Stimulated activated CD8-positive, alpha-beta memory T cell treated with anti-CD3 and anti-CD28 coated beads, Interleukin-4, amount 100 ng/mL, for 4 hours (primary cell): ENCODE measurements at places on chromosomes 2 and 18.

DNA sequence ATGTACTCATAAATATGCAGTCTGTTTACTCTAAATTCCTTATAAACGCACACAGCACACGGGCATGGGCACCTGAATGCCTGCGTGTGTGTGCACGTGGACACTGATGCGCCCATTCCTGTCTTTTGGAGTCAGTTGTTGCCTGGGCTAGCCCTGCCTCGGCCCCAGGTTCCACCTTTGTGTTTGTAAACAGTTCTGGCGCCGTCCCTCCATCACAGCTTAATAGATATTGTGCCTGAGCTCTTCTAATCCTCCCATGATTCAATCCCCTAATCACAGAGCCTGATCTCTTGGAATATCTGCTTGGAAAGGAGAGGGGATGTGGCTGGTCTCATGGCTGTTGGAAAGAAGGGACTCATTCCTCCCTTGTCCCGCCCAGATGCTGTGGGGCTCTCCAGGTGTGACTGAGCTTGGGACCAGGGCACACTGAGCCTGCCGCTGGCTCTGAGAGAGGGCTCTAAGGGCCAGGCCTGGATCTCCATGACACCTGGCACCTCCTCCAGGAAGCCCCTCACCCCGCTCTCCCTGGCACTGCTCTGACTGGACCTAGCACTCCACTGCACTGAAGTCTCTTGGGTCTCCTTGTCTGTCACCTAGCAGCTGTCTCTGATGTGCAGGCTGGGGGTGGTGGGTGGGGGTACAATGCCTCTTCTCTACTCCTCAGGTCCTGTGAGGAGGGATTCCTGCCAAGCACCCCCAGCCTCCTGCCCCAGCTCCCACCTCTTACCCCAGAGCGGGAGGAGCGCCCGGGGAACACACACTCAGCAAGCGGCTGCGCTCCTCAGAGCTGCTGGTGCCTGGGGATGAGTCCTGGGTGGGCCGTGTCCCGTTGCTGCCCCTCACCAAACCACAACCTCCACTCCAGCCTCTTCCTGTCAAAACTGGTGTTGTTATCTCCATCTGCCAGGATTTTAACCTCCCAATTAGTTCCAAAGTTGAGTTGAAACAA lies 181.3 kb downstream of the INHBB start:
- DNase-seq, result no peak

- no peak for DNase-seq
These were observed 867 bp downstream of the RBBP8 start for GRCh38 chr18:22933966-22934423.

DNA sequence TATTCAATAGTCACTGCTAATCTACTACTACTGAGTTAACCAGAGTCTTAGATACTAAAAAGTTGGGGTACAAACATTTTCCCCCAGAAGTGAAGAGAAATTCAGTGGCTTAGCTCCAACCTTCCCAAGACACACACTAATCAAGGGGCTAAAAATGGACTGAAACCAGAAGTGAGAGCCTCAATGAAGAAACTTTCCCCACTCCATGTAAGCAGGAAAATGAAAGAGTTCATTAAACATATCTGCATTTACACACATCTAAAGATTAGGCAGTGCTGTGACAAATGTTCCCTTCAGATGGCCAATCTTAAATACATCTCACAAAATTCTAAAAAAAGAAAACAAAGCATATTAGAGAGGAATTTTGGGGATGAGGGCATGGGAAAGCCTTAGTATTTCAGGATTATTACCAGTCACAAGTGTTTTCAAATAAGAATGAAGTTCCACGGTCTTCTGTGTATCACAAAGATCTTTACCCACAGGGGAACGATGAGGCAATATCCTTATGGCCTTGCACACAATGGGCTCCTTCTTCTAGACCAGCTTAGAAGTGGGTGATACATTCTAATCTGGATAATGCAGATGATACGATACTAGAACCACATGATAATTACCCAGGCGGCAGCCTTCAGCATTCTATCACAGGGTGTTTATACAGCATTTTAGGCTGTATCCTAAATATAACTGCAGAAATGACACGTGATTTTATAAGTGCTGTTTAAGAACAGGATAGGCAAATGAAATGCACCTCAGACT lies 17.1 kb downstream of the ANKRD44 start:
- DNase-seq, result no peak

DNA sequence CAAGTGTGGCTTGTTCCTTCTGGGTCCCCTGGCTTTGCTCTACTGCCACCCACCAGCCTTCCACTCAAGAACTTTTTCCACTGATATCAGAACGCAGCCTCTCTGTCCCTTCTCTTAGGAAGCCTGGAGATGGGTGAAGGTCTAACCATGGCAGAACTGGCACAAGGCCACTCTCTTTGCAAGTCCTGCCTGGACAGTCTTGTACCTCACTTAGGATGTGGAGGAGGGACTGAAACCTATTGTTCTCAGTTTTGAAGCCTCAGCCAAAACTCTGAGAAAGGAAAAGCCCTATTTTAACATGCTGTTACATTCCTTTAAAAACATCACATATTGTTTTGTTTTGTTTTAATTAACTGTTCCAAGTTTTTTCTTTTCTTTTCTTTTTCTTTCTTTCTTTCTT lies 58.9 kb upstream of the NCOA1 start:
- DNase-seq, result no peak

- no peak for DNase-seq
These were observed 704 bp downstream of the ANKRD53 start for GRCh38 chr2:70979180-70979488.

DNA sequence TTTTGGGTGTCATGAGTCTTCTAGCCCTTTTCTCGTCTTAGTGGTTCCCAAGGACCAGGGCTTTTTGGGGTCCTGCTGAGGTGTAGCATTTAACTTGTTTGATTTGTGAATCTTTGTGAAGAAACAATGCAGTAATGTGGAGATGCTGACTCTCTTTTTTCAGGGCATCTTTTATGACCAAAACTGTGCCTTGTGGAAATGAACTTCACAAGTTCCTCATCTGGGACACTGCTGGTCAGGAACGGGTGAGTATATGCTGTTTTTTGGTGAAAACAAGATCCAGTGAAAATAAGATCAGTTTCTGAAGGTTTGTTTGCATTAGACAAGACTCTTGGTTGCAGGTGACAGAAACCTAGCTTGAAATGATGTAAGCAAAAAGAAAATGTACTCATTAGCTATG lies 83.9 kb downstream of the RAB31 start:
- no peak for DNase-seq

DNA sequence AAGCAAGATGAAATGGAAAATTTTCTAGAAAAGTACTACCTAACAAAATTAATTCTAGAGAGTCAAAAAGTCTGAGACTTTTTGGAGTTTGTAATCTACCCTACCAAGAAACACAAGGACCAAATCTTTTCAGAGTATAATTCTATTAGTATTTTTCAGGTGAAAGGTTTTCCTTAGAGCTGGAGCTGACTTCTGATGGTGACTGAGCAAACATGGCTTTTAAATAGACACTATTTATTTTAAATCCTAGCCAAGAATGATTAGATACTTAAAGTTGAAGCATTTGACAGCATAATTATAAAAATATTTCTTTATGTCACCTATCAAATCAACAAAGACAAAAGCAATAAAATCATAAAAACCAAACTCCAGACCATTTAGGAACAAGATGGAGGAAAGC lies 26.6 kb downstream of the ZC3H6 start:
- no peak for DNase-seq

DNA sequence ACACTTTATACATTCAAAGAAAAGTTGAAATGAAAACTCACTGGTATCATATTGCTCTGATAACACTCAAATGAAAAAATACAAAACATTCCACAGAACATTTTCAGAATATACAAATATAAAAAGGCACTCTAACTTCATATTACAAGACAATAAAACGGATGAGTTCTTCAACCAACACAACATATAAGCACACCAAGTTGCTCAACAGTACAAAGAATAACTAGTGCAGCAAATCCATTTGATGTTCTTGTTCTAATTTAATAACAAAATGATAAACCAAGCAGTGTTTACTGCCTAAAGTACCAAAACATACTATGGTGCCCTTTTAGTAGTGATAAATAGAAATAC lies 60.8 kb upstream of the PGAP1 start:
- DNase-seq, result no peak

GRCh38 chr2:196487417-196487816 lies 152.1 kb upstream of the CCDC150 start:
- DNase-seq, result no peak

DNA sequence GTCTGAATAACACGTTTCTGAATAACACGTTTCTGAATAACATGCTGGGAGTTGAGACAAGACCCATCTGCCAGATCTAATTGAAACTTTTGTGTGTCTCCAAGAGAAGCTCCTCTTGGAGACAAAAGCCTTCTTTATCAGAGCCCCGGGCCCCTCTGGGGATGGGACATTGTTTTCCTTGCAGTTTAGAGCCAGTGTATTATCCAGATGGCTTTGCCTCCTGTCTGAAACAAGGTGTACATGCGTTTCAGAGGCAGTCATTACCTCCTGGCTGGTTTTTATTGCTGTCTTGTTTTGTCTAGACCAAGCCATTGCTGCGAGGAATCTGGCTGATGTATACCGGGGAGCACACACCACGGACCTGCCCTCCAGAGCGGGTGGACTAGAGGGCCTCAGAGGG lies 7.8 kb downstream of the FOSL2 start:
- DNase-seq, result no peak

GRCh38 chr2:170493426-170494097 lies 221.6 kb upstream of the SP5 start:
- no peak for DNase-seq

GRCh38 chr2:188629753-188630527 lies 338.3 kb downstream of the GULP1 start:
- DNase-seq, result no peak

GRCh38 chr2:226001716-226002115 lies 602.2 kb downstream of the NYAP2 start:
- no peak for DNase-seq

DNA sequence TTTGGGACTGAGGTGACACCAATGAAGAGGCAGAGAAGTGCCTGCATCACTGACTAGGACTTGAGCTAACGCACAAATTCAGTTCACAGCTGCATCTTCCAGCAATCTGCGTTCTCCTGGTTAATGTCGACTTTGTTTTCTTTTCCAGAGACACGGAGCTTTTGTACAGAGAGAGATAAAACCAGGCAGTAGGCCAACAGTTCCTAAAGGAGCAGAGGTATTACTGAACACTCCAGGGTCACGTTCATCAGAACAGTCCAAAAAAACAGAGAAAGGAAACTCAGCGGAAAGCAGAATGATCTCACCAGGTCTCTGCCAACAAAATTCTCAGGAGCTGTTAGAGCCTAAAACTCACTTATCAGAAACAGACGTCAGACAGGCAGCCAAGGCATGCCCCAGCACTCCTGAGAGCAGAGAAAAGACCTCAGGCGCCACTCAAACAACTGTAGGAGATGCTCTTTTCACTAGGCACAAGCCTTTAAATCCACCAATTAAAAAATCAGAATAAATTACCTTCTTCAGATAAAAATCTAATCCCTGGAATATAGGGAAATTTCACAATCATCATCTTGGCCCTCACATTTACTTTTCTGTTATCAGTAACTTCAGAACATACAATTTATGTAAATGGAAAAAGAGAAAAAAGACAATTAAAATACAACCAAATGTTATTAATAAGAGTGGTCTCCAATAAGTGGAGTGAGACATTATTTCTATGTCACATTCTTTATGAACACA lies 95.9 kb upstream of the SPTBN1 start:
- no peak for DNase-seq

DNA sequence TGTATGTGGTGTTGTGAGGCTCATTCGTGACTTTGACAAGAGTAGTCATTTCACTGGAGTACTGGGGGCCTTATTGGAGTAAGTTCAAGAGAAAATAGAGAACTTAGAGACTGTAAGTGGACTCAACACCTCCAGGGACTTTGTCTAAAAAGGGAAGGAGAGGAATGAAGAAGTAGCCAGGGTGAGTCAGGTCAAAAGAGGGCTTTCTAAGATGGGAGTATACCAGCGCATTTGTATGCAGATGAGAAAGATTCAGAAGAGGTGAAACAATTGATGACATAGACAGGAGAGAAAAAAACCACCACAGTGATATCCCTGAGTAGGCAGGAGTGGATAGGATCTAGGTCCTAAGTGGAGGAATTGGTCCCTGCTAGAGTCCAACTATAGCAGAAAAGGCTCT lies 246.8 kb downstream of the IKZF2 start:
- DNase-seq, result no peak

DNA sequence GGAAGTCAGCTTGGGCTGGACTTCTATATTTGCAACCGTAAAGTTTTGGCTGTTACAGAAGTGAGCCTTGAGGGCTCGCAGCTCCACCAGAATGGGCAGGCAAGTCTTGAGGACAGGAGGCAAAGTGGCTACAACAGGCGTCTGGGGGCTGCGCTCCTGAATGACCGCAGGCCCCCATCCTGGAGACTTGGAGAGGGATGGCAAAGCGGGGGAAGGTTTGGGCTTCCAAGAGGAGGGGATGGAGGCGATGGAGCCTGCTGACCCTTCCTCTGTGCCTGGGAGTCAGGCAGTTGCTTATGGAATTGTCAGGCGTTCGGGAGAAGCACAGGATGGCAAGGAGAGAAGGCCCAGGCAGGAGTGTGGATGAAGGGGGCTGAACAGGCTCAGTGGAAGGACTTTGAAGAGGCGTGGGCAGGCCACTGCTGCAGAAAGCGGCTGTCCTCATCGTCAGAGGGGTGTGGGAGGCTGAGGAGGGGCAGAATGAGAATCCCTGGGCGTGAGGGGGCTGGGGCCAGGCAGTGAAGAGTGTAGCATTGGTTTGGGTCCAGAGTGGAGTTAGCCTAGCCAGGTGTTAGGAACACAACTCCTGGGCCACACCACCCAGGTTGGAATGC lies 72.3 kb downstream of the INHBB start:
- no peak for DNase-seq

DNA sequence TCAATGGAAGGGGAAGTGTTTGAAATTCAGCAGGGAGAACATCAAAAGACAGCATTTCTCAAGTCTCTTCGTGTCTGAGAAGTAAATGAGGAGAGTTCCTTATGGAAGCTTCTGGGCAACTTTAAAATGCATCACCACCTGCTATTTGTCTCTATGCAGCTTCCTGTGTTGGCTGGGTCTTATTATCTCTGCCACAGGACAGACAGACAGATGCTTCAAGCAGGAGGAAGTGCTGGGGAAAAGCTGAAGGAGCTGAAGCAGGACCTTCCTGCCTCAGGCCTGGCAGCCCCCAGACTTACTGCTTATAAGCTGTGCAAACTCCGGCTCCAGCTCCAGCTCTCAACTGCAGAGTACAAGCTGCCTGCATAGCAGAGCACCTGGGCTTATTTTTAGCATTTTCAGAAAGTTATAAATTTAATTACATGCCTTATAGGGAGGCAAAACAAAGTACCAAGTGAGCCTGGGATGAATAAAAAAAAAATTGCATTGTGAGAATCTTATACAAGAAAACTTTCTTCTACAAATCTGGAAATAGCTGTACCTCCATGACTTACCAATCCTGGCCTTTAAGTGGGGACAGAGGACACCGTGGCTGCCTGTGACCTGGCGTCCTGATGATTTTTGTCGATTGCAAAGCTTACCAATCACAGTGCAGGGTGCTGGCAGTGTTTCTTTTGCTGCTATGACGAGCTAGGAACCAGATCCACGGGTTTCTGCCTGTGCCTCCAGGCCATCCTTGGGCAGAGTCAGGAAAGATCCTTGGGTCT lies 206.3 kb downstream of the SEPTIN10 start:
- no peak for DNase-seq

DNA sequence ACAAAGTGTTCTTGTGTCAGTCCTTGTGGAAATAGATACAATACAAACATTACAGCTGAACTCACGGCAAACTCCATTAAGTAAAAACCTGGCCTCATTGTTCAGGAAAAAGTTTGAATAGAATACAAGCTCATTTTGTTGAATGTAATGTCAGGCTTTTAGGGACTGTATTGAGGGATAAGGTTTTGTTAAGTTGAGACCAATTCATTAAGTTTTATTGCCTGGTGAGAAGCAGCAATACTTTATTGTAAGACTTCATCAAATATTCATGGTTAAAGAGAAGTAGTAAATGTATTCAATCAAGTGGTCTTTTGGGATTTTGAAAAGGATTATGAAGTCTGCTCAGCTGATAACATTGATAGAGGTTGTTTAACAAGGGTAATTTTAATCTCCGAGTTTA lies 35.4 kb upstream of the METAP1D start:
- DNase-seq, result no peak
